ENCODE measurements at places on chromosomes 16 and 17.
A peak's percentile ranks its signal among the peaks of the same experiment; 100 is the strongest.

- no peak for DNase-seq
Observed at GRCh38 chr16:6153901-6154300, 1056.3 kb upstream of the EEF2KMT start.

DNA sequence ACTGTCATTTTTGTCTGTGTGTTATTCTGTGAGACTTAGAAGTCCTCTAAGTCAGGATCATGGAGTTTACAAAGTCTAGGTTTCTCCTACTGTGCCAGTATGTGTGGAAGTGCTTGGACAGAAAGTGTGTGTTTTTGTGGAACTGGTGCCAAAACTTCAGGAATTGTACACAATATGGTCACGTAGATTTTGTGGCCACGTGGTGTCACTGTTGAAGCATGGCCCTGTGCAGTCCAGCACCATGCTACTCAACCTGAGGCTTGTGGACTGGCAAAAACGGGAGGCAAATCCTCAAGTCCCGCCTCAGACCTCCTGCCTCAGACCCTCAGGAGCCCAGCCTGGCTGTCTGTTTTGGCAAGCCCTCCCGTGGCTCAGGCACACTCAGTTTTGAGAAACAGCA lies 16.7 kb upstream of the ALKBH5 start:
- DNase-seq, result peak; percentile 49

GRCh38 chr16:28496844-28497243 lies 2.4 kb downstream of the APOBR start:
- DNase-seq, result no peak

DNA sequence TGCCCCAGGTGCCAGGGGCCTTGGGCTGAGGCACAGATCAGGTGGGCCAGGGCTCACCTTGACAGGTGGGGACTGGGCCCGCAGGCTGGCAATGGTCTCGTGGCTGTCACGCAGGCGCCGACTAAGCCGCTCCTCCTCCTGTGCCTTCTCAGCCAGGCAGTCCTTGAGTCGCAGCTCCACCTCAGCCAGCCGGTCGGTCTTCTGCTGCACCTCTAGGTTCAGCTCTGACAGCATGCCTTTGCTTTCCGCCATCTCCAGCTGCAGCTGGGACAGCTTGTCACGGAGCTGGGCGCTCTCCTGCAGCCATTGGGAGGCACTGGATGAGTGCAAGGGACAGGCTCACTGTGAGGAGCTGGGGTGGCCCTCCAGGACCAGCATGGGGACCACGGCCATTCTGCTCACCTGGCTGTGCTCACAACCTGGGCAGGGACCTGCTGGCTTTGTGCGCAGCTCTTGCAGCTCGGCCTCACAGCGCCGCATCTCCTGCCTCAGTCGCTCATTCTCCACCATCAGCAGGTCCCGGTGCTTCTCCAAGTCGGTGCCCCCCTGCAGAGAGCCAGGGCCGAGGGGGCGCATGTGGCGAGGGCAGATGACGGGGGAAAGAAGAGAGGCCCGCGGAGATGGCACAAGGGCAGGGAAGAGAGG lies 31.0 kb downstream of the KIFC3 start:
- no peak for DNase-seq

DNA sequence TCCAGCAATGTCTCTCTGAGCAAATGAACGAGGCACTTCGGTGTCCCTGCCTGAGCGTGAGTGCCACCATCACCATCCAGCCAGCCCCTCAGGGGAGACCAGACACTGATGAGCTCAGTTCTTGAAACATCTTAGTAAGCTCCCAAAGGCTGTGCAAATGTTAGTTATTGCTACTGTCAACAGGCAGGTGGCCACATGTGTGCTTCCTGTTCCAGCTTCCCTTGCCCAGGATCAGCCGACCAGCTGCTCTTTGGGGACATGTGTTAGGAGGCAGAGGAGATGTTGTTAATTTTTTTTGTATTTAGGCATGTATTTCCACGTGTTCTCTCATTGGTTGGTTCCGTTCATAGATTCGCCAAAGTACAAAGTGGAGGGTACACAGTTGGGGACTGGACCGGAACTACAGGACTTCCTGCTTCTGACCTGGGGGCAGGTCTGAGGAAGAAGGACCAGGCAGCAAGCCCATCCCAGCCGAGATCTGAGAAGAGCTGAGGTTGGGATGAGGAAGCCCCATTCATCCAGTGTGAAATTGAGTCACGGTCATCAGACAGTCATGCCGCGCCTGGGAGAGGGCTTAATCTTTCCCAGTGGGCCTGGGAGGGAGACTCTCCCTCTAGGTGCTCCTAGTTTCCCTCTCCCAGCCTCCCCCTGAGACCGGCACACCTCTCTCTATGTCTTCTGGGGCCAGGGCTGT lies 3.8 kb downstream of the TTYH2 start:
- no peak for DNase-seq

DNA sequence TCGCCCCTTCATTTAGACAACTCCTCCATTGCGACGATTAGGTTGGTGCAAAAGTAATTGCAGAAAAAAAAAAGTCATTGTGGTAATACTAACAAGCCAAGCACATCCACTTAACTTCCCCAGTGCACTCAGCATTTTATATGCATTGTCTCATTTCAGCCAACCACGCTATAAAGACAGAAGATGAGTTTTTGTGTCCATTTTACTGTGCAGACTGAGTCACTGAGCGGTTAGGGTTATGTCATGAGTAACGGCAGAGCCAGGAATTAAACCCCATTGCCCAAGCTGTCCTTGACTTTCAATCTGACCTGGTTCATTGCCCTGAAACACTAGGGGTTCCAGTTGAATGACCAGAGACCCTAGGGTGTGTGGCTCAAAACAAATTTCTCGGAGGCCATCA lies 218.7 kb downstream of the XYLT1 start:
- DNase-seq, result no peak

DNA sequence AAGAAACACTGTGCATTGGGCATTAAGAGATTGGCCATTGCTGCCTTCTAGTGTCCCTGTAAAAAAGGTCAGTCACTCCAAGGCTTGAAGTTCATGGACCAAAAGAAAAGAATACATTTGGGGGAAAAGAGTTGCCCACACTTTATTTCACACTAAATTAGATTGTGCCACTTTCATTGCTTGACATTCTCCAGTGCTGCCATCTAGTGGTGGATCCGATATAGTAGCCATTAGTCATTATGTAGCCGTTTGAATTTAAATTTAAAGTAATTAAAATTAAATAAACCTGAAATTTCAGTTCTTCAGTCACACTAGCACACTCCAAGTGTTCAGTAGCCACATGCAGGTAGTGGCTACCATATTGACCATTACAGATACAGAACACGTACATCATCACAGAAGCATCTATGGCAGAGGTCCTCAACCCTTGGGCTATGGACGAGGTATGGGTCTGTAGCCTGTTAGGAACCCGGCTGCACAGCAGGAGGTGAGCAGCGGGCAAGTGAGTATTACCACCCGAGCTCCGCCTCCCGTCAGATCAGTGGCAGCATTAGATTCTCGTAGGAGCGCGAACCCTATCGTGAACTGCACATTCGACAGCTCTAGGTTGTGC lies 21.9 kb upstream of the CDH5 start:
- peak; percentile 70 for DNase-seq

DNA sequence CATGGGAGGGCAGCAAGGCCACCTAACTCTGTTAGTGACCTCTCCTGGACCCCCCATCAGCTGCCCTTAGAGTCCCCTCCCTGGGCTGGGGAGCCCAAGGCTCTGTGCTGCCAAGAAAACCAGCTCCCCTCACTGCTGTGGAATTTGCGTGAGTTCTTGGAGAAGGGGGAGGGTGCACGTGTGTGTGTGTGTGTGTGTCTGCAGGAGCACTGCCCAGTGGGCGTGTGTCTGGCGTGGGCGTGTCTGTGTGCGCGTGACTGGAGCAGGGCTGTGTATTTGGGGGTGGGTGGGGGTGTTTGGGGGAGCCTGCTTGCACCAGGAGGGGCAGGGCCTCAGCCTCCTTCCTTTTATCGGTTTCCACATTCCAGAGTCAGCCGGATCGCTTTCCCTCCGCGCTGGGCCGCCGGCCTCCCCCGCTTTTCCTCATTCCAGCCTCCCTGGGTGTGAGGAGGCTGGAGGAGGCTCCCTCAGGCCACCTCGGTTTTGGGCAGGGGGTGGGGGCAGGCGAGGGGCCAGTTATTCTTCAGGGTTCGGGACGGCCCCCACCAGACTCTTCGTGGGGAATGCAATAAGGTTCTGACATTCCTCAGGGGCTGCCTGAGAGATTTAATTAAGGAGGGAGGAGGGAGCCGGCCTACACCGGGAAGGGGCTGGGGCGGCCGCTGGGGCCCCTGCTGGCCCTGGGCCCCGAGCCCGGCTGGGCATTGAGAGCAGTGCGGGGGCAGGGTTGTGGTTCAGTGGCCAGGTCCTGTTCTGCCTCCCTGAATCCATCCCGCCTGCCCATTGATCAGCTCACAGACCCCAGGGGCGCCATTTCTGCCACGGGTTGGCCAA lies 2.5 kb downstream of the VASN start:
- no peak for DNase-seq

DNA sequence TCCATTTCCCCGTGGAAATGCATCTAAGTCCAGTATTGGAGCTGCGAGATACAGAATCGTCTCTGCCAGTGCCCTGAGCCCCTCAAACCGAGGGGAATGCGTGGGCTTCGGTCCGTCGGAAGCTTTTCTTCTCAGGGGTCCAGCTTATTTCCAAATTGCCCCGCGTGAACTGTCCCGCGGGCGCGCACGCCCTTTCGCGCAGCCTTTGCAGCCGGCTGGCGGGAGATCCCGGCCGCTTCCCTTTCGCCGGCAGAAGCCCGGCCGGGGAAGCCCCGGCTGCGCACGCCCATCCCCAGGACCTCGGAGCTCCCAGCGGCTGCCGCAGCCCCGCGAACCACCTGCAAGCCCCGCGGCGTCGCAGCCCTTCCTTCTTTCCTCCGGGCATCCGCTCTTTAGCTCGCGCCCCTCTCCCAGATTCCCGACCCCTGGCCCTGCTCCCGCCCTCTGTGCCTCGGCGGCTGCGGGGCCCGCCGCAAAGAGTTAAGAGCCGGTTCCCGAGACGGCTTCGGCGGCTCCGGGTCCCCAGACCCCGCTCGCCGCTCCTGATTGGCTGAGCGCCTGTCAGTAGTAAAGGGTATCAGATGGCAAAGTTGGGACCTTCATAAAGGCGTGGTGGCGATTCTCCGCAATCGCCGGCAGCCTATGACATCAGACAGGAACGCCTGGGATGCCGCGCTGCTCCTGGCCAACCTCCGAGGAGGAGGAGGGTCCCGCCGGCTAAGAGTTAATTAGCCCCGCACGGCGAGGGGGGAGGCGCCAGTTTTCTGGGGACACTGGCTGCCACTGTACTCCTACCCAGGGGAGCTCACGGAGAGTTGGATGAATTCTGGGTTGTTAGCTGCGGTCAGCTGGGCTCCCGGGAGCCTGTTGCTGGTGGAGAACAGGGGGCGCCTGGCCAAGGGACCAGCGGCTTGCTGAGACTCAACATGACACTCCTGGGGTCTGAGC lies at the start of gene MYOCD:
Gene MYOCD (plus strand): TSS at position 628 of the 948 bp plus-strand sequence. CDS start 299 bp downstream, at position 927.
- DNase-seq, result no peak

DNA sequence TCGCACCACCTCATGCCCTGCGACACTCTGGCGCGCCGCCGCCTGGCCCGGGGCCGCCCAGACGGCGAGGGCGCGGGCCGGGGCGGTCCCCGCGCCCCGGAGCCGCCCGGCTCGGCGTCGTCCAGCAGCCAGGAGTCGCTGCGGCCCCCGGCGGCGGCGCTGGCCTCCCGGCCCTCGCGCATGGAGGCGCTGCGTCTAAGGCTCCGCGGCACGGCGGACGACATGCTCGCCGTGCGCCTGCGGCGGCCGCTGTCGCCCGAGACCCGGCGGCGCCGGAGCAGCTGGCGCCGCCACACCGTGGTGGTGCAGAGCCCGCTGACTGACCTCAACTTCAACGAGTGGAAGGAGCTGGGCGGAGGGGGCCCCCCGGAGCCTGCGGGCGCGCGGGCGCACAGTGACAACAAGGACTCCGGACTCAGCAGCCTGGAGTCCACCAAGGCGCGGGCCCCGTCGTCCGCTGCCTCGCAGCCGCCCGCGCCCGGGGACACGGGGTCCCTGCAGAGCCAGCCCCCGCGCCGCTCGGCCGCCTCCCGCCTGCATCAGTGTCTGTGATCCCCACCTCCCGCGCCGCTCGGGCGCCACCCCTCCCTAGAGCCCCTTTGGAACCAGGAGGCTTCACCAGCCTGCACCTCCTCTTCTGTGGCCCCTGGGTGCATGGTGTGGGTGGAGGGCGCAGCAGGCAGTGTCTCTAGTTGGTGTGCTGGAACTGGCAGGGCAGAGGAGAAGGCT lies 82.3 kb downstream of the ARHGAP23 start:
- no peak for DNase-seq

DNA sequence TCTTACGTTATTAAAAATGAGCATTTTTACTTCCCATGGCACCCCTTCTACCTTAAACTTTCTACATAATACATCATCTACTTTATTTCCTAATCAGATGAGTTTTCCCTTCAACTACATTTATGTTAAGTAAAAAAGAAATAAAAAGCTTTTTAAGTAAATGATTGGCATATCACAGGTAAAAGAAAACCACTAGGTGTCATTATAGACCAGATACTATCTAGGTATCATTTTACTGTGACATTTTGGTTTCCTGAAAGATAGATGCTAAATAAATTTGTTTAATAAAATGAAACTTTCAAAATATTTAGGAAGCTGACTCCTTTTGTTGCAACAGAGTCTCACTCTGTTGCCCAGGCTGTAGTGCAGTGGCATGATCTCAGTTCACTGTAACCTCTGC lies 3.8 kb upstream of the CMTM1 start:
- DNase-seq, result no peak

DNA sequence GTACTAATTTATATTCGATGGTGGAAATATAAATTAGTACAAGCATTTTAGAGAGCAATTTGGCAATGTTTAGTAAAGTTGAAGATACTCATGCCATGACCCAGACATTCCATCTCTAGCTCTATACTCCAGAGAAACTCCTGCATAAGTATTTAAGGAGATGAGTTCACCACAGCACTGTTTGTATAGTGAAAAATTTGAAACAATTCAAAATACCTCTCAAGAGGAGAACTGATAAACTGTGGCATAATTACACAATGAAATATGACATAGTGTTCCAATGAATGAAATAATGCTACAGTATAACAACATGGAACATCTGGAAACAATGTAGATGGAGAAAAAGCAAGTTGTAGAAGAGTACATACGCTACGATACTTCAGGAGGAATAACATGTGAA lies 48.6 kb upstream of the IRX3 start:
- no peak for DNase-seq

DNA sequence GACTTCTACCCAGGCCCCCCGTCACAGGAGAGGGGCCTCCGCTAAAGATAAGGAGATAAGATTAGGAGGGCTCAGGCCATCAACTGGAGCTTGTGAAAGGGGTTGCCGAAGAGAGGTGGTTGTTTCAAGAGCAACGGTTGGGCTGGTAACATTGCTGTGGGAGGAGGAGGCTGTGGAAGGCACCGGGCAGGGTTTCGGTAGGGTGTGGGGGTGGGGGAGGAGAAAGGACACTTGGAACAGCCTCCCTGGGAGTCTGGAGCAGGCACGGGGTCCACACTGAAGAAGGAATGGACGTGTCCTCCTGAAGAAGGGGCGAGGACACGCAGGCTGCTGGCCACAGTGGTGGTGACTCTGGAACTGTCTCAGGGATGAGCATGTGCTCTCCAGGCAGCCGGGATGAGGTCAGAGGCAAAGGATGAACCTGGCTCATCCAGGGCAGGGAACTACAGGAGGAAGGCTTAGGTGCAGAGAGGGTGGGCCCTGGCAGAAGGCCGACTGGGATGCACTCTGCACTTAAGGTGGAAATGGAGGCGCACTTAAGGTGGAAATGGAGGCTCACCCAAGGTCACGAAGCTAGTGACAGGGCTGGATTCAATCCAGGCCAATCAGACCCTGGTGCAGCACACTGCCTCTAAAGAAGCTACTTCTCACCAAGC lies 1.2 kb upstream of the EPX start:
- DNase-seq, result no peak

Data from RPMI8226 (cell line).